CD8-positive, alpha-beta T cell (primary cell): ENCODE measurements at places on chromosomes 7 and 10. TPM values are rescaled to one million over a fixed set of nuclear protein-coding genes. Genes with fewer than 3 reads are reported as not detected.
A peak's percentile ranks its signal among the peaks of the same experiment; 100 is the strongest.

- DNase-seq, result no peak
Measured at GRCh38 chr10:80265740-80266512, 23.5 kb downstream of the MAT1A start.

GRCh38 chr10:121611393-121612159, 13.3 kb upstream of the FGFR2 start:
- no peak for DNase-seq

GRCh38 chr7:92158660-92159575, 20.0 kb downstream of the LRRD1 start:
- DNase-seq, result no peak

- no peak for DNase-seq
Measured at GRCh38 chr7:155961241-155962190, 149.3 kb upstream of the SHH start.

DNA sequence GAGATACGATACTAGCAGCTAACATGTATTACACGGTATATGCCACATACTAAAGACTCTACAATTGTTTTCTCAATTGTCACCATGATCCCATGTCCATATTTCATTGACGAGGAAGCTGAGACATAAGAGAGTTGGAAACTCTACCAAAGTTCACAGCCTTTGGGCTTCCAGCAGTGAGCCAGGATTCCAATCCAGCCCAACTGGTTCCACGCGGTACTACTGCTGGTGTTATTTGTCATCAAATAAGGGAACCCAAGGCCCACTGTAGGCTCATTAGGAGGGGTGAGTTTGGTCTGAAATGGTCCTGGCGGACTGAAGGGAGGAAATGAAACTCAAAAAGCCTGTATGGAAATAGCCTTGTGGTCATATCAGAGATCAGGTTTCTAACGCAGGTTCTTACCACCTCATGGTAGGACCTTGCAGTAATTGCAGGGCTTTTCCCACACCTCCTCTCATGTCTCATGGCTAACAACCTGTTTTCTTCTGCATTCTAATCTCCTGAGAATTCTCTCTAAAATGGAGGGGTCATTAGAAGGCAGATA, 814.6 kb downstream of the LRMDA start:
- no peak for DNase-seq

- peak; percentile 57 for DNase-seq
Measured at GRCh38 chr7:22726345-22726906, 574 bp upstream of the IL6 start.

DNA sequence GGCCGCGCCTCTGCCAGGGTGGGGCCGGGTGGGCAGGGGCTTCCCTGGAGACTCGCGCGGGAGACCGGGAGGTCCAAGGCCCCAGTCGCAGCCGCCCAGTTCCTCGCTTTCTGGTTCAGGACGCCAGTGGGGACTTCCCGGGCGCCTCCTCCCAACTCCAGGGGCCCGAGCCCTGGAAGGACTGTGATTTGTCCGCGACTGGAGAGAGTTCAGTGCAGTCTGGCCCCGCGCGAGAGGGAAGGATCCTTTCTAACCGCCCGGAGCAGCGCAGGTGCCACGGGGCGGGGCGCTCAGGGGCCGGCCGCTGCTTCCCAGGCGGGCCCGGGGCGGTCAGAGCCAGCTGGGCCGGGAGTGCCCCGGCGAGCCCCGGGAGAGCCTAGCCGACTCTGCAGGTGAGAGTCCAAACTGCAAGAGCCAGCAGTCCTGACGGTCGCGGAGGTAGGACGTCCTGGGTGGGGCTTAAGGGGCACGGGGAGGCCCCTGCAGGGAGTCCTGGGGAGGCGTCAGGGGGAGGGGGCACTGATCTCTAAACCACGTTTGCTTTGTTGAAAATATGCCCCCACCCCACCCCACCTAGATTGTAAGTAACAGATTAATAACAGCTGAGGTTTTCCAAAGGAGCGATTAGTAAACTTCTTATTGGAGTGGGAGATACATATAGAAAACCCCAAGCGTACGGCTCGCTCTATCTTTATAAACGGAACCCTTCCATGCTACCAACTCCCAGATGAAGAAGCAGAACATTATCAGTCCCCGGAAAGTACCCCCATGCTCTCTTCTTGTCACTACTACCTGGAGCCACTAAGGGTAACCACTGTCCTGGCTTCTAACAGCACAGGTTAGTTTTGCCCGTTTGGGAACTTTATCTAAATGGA, 8.2 kb downstream of the NKX2-3 start:
- DNase-seq, result no peak

GRCh38 chr7:140463111-140463510, 16.2 kb downstream of the MKRN1 start:
- no peak for DNase-seq

- no peak for DNase-seq
Measured at GRCh38 chr10:4102802-4103344, 317.9 kb upstream of the KLF6 start.

- DNase-seq, result peak; percentile 17
Measured at GRCh38 chr7:149621776-149622175, 124.2 kb upstream of the ZNF746 start.

DNA sequence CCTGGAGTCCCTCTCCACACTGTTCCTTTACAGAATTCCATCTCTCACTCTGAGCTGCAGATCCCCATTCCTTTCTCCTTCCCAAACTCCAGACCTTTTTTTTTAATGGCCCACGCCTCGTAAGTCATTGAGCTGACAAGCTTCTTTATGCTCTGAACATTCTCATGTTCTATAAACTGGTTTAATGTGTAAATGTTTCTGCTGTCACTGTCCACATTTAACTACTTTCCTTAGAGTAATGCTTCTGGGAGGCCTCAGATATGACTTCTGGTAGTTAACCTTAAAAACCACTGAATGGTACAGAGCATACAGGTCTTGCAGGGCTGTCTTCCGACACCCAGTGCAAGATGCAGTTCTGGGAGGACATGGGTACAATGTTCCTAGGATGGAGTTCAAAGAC, 71.1 kb upstream of the CAMK2B start:
- DNase-seq, result no peak

DNA sequence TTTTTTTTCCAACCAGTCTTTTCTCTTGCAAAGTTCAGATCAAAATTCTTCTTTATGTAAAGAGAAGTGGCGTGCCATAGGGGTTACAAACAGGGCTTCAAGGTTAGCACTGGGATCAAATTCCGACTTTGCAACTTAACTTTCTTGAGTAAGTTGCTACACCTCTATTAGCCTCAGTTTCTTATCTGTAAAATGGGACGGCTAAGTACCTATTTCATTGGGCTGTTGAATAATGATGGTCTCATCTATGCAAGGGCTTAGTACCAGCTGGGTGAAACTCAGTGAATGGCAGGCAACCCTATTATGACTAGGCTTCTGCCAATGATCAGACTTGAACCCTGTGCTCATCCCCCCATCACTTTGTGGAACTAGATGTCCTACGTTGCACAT, 33.9 kb downstream of the ITPRIP start:
- no peak for DNase-seq

DNA sequence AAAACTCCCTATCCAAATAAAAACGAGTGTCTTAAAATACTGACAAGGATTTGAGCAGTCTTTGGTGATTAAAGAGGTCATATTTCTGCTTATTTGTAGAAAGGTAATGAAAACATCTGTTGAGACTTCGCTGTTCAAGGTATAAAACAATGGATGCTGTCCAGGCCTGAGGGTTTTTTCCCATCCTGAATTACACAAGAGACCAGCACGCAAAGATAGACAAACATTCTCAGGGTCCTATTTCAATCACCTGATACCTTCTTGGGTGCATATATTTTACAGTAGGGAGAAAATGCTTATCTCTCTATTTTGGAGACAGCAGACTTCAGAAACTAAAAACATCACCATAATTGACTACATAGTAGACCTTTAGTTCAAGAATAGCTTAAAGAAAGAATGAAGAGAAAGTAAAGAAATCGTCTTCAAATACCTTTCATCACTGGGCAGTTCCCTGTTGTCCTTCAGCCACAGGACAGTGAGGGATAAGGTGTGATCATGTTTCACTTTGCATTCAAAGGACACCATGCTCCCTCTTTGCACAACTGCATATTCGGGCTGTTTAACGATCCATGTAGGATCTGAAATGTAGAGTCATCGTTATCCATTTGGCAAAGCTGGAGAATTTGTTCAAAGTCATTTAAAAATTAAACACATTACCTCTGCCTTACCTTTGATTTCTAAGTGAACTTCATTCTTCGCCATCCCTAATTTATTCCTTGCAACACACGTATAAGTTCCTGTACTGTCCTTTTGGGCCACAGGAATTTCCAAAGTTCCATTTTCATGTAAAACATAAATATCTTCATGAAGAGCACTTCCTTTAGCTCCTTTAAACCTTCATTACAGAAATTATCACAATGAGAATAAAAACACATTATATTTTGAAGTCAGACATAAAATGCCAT, 63.7 kb upstream of the LAMB4 start:
- DNase-seq, result no peak

GRCh38 chr7:138127996-138128395, 51.7 kb downstream of the AKR1D1 start:
- no peak for DNase-seq

DNA sequence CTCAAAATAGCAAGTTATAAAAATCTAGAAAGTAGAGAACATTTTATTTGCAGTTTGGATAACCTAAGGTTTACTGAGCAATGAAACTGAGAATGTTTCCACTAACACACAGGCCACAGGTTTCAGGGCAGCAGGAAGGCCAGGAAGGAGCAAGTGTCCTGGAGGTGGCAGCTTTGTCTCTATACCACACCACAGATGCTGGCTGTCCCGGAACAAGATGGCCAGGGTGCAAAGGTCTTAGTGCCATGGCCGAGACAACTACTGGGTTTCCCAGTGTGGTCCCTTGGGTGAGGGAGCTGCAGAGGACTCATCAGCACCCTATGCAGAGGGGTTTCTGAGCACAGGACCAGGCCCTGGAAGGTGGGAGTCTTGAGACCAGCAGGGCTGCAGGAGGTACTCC, 92.0 kb downstream of the CTBP2 start:
- no peak for DNase-seq

KCNMA1 gene
- total RNA-seq, result not detected

LEP gene
- not detected for total RNA-seq

VWA2 gene
- total RNA-seq, result not detected

BLNK gene
- total RNA-seq, result 0.19 TPM
